SK-N-SH treated with all-trans-retinoic acid at 6 μM for 48 hours (cell line): ENCODE measurements at places on chromosomes 4 and X.

DNA sequence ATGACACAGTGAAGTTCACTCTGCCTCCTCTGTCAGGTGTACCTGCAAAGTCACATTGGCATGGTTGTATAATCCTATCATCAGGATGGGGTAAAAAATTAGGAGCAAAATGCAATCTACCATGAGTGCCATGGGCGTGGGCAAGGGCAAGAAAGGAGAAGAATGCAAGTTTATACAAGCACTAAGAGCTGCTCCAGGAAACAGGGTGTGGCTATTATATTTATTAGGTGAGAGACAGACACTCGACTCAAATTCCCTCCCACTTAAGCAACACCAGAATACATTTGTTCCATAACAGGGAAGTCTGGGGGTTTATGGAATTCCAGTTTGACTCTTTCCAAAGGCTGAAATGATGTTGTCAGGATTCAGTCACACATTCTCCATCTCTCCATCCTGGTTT is 378.8 kb downstream of the BCOR start:
- ATAC-seq, result no peak

DNA sequence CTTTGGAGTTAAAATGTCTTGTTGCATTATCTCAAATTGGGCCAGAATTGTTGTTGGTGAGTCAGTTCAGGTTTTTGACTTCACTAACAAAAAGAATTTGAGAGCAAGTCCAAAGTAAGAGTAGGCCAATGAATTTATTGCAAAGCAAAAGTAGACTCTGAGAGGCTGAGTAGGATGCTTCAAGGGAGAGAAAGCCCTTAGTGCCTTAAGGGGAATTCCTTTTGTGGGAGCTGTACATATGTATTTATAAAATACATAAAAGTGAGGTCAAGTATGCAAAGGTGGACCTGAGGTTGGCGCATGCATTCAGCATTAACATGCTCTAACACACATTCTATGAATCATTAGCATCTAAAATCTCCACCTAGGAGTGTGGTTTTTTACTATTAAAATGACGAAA is 565.4 kb downstream of the GRXCR1 start:
- ATAC-seq, result no peak

GRCh38 chr4:186296481-186296880 is 30.5 kb downstream of the F11 start:
- ATAC-seq, result no peak

DNA sequence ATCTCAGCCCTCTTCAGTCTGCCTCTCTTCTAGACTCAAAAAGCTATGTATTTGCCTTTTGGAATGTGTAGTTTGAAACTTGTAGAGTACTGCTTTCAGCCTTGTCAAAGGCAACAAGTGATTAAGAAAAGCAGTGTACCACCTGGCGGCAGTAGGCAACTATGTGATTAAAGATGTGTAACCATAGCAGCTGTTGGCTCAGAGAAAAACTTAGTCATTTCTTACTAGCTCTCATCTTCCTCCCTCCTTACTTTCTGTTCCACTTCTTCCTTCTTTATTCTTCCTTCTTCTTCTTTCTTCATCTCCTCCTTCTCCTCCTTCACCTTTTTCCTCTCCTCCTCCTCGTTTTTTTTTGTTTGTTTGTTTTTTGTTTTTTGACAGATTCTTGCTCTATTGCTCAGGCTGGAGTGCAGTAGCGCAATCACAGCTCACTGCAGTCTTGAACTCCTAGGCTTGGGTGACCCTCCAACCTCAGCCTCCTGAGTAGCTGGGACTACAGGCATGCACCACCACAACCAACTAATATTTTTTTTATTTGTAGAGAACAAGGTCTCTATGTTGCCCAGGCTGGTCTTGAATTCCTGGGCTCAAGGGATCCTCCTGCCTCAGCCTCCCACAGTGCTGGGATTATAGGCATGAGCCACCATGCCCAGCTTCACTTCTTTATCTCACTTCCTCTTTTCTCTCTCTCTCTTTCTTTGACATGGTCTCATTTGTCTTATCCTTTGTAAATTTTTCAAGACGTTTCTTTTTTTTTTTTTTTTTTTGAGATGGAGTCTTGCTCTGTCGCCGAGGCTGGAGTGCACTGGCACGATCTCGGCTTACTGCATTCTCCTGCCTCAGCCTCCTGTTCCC is 32.6 kb downstream of the ABHD18 start:
- peak; percentile 62; the same call in 2 of the 3 replicates for ATAC-seq

DNA sequence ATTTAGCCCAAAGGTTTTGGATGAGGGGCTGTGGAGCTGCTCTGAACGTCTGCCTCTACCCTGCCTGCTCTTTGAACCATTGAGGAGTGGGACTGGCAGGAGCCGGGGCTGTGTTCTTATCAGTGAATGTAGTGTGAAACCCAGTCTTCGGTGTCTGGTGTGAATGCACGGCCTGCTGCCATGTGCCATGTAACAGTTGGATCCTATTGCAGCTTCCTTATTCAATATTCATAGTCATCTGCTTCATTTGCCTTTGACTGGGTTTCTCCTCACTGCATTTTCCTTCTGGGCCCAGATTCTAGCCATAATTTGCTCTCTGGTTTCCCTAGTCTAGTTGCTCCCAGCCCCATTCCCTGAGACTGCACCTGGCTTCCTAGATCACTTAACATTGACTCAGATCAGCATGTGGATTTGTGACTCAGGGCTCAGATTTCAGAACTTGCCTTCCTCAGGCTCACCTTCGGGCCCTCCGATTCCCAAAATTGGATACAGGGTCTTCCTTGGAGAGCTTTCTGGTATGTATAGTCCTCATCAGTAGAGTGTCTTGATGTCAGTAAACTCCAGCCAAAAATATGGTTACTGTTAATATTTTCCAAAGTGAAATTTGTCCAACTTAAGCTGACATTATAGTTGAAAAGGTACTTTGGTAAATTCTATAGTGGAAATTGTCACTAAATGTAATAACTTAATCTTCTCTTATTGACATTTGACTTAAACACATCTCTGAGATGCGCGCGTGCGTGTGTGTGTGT is 94.0 kb upstream of the DDIT4L start:
- no peak for ATAC-seq

GRCh38 chrX:143429131-143429530 is 88.1 kb downstream of the SPANXN3 start:
- no peak for ATAC-seq

GRCh38 chrX:153662266-153662665 is 11.3 kb downstream of the PNCK start:
- ATAC-seq, result no peak

GRCh38 chrX:152819732-152820131 is 10.8 kb downstream of the CETN2 start:
- ATAC-seq, result no peak

DNA sequence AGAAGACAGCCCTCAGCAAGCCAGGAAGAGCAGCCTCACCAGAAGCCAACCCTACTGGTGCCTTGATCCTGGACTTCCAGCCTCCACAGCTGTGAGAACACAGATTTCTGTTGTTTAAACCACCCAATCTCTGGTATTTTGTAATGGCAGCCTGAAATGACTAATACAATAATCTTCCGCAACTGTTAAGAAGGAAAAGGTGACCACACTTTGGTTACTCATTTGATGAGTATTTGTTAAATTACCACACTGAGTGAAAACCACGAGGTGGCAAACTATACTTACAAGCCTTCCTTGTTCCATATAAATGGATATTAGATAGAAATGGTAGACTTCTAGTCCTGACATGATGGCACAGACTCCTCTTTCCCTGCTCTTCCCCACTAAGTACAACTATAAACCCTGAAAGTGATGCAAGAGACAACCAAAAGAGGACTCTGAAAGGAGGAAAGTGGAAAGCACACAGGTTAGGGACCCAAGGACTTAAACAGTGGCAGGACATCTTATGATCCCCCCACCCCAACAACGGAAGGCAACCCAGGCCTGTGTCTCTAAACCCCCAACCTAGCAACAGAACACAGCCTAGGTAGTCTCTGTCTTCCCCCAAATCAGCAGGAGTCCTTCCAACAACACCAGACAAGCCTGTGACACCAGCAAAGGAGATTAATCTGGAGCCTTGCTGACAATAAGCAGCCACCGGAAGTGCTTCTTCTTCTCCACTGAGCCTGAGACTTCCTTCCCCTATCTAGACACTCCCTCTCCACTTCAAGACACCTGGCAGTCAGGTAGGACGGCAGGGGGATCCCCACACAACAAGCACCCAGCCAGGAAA is 12.3 kb downstream of the ZNF182 start:
- ATAC-seq, result no peak

DNA sequence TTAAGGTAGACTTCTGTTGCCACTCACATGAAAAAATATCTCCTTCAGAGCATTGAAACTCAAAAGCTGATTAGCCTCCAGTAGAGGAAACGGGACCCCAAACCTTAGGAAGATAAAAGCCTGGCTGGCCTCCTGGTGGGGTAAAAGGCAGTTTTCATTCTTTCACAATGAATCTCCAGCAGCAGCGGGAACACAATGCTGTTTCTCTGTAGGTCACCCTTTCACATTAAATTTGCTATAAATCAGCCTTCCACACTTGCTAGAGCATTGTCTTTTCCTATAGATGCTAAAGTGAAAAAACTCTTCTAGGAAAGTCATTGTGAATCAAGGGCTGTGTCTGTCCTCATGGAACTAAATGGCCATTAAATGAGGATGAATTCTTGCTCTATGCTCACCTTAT is 207.3 kb upstream of the MAGEB2 start:
- no peak for ATAC-seq

DNA sequence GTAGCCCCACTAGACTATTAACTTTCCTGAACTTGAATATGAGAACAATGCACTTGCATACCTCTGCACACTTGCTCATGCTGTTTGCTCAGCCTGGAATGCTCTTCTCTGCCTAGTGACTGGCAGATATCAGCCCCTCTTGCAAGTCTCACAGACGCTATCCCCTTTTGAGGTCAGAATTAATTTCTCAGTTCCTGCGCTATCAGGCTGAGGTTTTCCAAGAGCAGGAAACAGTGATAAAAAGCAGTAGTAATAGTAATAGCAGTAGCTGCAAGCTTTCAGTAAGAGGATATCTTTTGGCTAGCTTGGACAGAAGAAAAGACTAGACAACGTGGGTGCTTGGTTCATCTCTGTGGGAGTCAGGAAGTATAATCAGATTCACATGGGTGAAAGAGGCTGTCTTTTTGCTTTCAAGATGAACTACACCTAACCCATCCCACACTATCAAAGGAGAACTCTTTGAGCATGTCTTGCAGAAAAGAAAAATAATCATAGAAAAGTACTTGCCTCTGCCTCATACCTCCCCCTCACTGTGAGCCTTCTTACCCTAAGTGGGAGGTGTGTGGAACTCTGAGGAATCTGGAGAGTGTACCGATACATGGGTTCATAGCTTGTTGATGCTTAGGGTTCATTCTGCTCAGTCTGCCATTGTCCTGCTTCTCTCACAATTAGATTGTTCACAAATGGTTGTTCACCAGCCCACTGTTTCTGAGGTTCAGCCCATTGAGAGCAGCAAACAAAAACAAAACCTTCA is 11.3 kb upstream of the DRP2 start:
- peak; percentile 71 for ATAC-seq

- ATAC-seq, result peak; percentile 5
Measured at GRCh38 chrX:47217121-47217851, 1.2 kb upstream of the CDK16 start.

DNA sequence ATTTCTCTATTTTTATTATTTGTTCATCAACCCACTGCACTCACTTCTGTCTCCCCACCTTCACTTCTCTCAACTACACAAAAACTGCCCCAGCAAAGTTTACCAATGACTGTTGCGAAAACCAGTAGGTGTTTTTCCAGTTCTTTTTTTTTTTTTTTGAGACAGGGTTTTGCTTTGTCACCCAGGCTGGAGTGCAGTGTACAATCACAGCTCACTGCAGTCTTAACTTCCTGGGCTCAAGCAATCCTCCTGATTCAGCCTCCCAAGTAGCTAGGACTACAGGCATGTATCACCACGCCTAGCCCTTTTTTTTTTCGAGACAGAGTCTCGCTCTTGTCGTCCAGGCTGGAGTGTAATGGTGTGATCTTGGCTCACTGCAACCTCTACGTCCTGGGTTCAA is 24.1 kb upstream of the HPRT1 start:
- no peak for ATAC-seq

GRCh38 chr4:63541828-63542227 is 867.4 kb downstream of the TECRL start:
- no peak for ATAC-seq

- ATAC-seq, result peak; percentile 99
Measured at GRCh38 chrX:135185795-135186443, 14.7 kb upstream of the CT55 start.

GRCh38 chrX:137424679-137425078 is 141.2 kb upstream of the ZIC3 start:
- no peak for ATAC-seq

DNA sequence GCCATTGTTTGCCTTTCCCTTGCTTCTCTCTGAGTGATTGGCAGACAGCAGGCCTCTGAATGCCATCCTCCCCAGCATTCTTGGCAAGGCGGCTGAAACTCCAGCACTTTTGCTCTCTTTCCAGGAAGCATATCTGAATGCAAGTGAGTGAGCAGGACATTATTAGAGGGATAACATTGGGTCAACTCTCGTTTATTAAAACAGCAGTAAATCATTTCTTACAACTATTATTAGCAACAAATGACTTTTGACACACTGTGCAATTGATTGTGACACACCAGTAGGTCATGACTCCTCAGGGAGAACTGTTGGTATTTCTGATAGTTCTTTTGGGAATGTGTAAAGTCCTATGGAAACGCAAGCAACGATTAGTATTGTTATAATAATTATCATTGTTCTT is 103.8 kb downstream of the EFNB1 start:
- no peak for ATAC-seq

DNA sequence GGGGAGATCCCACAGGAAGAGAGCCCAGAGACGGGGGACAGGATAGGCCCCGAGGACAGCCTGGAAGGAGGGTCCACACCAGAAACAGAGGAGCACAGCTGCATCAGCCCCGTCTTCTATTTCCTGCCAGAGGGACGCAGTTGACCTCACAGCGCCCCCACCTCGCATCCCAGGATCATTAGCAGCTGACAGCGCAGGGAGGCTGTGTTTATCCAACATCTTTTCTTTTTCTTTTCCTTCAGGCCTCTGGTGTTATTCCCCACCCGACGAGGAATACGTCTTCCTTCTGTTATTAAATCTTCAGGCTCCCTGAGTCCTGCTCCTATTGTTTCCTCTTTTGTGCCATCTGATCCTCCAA is 75.4 kb downstream of the DCHS2 start:
- peak; percentile 61 for ATAC-seq

GRCh38 chr4:10061650-10062415 is 40.5 kb upstream of the SLC2A9 start:
- ATAC-seq, result no peak

DNA sequence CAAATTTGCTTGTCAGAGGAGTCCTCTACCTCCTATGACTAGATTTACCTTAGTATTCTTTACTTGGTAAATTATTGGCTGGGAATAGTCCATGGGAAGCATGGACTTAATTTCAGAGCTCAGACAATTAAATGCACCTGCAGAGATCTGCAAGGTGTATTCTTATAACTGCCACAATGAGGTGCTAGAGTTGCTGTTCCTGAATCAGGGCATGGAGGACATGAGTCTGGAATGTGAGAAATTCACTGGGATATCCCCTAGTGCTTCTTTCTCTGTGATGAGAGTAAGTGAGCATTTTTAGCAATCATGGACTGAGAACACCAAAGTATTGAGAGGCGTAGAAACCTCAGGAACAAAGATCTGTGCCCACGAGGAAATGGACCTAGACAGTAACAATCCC is 32.9 kb upstream of the GRID2 start:
- peak; percentile 57; the same call in 2 of the 3 replicates for ATAC-seq
